ENCODE measurements at places on chromosomes 2 and 18.
A peak's percentile ranks its signal among the peaks of the same experiment; 100 is the strongest.

- DNase-seq = no peak
Measured at GRCh38 chr2:231362555-231363184, 32.8 kb upstream of the B3GNT7 start.

DNA sequence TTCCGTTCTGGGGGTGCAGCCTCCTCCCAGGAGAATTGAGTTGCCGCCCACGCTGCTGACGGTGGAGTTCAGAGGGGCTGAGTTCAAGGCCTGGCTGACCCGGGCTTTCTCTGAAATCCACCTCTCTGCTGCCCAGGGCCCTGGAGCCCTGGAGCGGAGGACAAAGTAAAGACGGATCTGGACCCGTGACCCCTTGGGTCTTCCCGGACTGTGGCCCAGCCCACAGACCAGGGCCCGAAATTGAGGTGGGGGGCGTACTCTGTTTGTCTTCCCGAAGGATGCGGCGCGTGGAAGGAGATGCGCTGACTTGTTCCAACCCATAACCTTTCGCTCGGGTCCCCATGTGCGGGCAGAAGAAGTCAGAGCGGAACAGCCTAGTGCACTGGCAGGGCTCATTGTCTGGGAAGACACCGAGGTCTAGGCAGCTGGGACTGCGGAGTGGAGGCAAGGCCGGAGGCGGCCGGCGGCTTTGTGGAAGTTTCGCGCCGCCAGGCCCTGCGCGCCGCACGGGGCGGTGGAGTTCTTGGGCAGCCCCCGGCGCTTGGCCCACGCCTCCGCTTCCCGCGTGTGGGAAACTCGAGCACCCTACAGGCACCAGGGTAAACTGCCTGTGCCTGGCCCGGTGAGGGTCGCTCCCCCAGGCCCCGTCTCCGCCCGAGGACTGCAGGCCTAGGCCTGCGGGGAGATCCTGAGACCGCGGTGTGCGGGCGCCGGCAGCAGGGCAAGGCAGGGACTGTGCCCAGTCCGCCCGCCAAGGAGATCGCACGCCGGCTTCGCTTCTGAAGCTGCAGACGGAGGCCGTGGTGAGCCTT lies 9.8 kb downstream of the POU3F3 start:
- no peak for DNase-seq

DNA sequence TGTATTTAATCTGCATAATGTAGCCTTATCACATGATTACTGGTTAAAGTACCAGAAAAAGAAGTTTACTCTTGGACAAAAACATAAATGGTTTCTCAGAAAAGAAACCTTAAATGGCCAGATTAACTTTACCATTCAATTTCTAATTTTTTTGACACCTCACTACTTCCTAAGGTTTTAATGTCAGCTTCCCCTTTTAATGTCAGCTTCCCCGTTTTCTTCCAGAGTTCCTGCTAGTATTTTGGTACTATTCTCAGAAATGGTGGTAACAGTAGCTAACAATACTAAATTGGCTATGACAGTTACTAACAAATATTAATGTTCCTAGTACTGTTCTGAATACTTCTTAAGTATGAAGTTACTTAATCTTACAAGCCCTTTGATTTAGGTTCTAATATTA lies 22.4 kb upstream of the SLC8A1 start:
- no peak for DNase-seq

DNA sequence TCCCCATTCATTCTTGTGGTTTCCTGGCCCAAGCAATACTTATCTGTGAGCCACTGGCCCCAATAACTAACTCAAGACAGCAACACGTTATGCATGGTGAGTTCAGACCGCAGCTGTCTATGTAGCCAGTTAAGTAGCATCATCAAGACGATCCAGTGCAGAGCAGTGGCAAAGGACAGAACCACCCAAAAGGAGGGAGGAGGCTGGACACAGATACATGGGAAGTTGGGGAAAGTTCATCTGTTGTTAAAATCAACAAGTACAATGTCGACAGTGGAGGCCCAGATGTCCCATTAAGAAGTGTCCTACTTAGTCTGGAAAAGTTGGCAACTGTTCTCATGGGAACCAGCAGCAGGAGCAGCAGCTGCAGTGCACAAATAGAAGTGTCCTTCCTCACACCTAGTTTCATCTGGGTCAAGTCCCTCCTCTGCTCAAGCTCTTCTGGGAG lies 106.9 kb upstream of the THOC1 start:
- DNase-seq = no peak

DNA sequence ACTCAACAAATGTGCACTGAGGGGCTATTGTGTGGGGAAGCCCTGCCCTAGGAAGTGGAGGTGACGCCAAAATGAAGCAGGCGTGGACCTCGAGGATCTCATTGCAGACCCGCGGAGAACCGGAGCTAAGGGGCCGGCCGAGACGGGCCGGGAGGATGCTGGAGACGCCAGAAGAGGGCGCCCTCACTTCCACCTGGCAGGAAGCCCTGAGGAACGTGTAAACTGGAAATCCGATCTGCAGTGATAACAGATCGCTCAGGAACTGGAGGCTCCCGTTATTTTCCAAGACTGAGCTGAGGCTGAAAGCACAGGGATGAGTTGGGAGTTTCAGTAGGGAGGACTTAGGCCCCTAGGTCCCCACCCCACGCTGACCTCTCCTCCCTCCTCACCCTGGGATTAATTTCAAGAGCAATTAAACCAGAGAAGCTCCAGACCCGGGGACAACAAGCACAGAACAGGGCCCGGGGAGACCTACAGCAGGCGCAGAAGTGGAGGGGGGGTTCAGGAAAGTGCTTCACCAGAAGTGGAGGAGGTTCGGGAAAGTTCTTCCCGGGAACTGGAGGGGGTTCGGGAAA lies 7.7 kb upstream of the COL6A3 start:
- DNase-seq = peak; percentile 66

GRCh38 chr2:13034861-13035260 lies 318.1 kb downstream of the TRIB2 start:
- DNase-seq = no peak

GRCh38 chr2:38535744-38536506 lies 66.8 kb downstream of the HNRNPLL start:
- peak; percentile 83 for DNase-seq

- DNase-seq = no peak
Measured at GRCh38 chr2:74756356-74756890, 77.5 kb upstream of the HK2 start.

- no peak for DNase-seq
Measured at GRCh38 chr2:3102081-3102921, 275.3 kb downstream of the EIPR1 start.

- DNase-seq = no peak
Measured at GRCh38 chr2:86446060-86446459, 4.9 kb downstream of the KDM3A start.

- no peak for DNase-seq
Measured at GRCh38 chr2:232898592-232899543, 28.8 kb downstream of the SNORC start.

GRCh38 chr2:41736586-41736985 lies 311.2 kb upstream of the PKDCC start:
- no peak for DNase-seq

Measured in germinal center (tissue), 1 donor.